Hematopoietic multipotent progenitor cell treated with erythropoietin and hydrocortisone succinate and interleukin-3 and kit ligand, for 4 days (in vitro differentiated cells): ENCODE measurements at places on chromosomes 7 and 10.

- no peak for DNase-seq
Observed at GRCh38 chr10:21509341-21510240, 15.9 kb downstream of the SKIDA1 start.

- DNase-seq: peak; percentile 57
Observed at GRCh38 chr7:139321071-139321745, 19.9 kb upstream of the FMC1 start.

DNA sequence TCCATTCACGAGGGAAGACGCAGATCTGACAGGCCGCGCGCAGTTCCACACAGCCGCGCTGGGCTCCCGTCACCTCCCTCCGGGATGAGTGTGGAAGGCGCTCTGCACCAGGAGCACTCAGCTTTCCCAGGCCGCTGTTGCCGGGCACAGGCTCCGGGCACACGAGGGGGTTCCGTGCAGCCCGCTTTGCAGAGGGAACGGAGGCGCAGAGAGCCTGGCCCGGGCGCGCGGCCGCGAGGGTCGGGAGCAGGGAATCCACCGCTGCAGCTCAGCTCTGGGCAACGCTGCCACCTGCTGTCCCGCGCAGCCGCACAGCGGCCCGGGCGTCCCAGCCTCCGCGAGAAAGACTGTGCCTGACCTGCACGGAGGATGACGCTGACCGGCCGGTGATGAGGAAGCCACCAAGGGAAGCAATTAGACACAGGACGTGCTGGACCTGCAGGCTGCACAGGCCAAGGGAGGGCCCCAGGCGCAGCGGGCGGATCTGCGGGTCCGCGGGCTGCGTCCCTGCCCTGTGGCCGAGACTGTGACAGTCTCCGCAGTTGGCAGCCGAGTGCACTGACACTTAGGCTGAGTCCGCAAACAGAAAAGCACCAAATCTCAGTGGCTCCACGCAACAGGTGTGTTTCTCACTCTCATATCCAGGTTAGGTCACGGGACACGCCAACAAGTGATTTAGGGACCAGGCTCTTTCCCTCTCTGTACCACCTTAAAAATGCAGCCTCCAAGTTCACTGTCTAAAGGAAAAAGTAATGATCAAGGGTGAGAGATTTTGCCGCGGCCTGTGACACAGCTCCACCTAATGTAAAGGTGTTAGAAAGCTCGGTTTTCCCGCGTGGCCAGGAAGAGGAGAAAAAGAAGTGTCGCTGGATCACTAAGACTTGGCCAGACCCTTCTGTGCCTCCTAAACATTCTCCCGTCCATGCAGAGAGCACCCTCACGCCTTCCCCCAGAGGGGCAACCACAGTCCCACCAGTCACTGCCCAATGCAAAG, 94.5 kb downstream of the SEC61G start:
- DNase-seq: peak; percentile 48

DNA sequence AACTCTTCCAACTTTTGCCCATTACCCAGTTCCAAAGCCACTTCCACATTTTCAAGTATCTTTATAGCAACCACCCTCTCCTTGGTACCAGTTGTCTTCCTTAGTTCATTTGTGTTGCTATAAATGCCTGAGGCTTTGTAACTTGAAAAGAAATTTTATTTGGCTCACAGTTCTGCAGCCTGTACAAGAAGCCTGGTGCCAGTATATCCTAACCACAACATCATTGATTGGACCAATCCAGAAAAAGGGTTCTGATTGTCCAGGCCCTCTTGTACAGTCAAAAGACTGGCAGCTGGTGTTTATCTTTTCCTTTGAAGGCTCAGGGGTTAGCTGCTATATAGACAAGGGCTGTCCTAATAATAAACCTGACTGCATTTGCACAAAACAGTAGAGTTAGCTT, 21.1 kb upstream of the ABCC2 start:
- no peak for DNase-seq

- peak; percentile 43 for DNase-seq
Observed at GRCh38 chr10:5206799-5207198, 10.2 kb downstream of the AKR1C4 start.

DNA sequence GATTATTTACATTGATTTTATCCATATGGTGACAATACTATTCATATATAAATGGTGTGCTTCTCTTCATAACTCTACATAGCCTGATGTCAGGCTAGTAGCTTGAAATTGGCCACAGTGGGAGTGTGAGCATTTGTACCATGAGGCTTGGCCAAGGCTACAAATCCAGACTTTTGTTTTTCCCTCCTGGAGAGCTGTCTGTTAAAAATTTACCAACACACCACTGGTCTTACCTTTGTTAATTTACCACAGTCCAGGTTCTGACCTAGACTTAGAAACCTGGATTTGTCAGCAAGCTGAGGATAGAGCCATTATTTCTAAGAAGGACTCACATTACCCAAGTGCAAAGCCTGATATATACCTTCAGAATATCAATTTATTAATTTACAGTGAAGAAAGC, 45.5 kb upstream of the ATRNL1 start:
- DNase-seq: no peak

DNA sequence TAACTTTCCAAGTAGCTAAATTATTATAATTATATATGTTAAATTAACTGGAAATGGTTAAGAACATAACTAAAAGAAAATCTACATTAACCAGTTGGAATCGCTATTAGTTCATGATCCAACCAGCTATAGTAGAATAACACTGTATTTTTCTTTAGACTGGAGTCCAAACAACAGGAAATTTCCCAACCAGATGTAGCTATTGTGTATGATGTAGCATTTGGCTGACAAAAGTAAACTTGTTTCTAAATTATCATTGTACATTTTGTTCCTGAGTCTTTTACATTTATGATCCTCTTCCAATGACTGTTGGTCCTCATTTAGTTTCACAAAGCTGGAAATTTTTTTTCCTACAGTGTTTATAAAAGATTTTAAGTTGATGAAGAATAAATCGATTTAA, 62.1 kb downstream of the PAPSS2 start:
- no peak for DNase-seq

DNA sequence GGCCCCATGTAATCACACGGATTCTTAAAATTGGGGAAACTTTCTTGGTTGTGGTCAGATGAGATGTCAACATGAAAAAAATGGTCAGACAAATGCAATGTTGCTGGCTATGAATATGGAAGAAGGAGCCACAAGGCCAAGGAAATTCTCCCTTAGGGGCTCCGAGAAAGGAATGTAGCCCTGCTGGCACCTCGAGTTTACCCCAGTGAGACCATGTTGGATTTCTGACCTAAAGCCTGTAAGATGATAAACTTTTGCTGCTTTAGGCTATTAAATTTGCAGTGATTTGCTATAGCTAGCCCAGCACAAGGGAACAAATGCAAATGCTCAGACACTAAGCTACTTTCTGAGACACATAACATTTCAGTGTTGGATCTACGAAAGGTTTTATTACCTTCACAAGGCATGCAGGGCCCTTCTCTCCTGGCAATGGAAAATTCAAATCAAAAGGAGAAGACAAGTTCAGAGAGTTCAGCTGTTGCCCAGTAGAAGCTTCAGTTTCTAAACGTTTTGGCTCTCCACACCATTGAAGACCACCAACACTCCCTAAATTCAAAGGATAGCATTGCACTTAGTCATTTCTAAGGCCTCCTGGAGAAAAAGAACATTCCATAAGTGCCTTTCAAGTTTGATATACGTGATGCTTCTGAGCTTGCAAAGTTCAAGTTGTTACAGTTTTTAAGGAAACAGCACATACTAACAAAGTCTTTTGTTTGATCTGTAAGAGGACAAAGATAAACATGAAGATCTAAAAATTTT, 23.4 kb downstream of the MCMBP start:
- DNase-seq: no peak

GRCh38 chr7:1355568-1356340, 103.5 kb downstream of the MICALL2 start:
- DNase-seq: no peak

DNA sequence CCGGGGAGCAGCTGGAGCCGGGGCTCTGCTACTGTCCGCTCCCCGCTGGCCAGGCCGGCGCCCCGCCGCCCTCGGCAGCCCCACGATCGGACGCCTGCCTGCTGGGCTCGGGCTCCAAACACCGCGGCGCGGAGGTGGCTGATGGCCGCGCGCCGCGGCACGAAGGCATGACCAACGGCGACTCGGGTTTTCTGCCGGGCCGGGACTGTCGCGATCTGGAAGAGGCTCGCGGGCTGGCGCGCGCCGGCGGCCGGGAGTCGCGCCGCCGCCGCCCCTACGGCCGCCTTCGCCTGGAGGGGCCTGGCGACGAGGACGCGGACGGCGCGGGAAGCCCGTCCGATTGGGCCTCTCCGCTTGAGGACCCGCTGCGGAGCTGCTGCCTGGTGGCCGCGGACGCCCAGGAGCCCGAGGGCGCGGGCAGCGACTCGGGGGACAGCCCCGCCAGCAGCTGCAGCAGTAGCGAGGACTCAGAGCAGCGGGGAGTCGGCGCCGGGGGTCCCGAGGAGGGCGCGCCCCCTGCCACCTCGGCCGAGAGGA, 570 bp downstream of the TBC1D12 start:
- DNase-seq: no peak

GRCh38 chr7:151131592-151132293, 35.8 kb downstream of the GBX1 start:
- no peak for DNase-seq

- DNase-seq: no peak
Observed at GRCh38 chr7:45126920-45127319, 15.4 kb upstream of the TBRG4 start.

DNA sequence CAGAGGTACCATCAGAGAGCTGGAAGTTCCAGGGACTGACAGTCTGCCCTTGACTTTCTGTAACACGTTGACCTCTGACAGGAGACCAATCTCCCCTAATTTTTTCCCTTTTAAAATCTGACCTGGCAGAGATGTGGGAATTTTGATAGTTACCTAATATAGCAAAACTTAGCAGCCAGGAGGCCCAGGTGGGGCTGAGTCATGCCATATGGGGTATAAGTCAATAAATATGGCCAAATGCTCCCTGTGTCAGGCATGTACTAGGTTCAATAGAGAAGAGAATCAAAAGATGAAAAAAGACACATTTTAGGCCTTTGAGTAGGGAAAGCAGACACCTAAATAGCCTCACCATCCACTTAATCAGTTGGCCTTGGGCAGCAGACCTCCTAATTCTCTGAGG, 6.1 kb upstream of the GRK5 start:
- DNase-seq: no peak

GRCh38 chr7:131527456-131527855, 29.0 kb downstream of the PODXL start:
- peak; percentile 26 for DNase-seq

DNA sequence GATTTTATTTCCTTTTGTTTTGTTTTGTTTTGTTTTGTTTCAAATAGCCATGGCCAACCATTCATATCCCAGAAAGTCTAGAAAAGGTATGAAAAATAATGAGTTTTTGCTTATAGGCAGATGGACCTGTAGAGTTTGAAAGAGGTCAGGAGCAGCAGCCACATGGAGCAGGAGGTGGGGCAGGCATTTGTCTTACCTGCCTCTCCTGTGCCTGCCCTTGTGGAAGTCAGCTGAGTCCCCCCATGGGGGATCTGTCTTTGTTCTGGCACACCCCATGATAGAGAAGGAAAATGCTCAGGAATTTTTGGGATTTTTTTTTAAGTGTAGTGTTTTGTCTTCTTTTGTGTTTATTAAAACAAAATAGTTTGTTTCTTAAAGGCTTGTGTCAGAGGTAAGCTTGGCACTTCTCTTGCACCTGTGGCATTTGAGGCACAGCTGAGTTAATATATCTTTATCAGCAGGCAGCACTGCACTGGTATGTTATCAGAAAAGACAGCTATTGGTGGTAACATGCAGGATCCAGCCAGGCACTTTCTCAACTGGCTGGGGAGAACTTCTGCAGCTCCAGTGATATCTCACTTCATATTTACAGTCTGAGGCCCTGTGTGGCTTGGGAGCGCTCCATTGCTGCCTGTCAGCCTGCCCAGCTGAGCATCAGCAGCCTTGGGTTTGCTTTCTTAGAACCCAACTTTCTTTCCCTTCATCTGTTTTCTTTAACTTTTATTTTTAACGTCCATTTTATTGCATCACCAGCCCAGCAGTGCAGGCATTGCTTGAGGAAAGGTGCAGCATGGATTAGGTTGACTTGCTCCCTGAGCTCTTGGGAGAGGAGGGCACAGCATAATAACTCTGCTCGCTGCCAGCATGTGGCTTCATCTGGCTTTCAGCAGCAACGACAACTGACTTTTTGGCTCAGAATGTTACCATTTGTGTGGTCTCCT, 44.4 kb downstream of the LRRC4 start:
- peak; percentile 79 for DNase-seq
